ENCODE measurements at places on chromosomes 2 and 18. TPM values are rescaled to one million over a fixed set of nuclear protein-coding genes. Genes with fewer than 3 reads are reported as not detected.

DNA sequence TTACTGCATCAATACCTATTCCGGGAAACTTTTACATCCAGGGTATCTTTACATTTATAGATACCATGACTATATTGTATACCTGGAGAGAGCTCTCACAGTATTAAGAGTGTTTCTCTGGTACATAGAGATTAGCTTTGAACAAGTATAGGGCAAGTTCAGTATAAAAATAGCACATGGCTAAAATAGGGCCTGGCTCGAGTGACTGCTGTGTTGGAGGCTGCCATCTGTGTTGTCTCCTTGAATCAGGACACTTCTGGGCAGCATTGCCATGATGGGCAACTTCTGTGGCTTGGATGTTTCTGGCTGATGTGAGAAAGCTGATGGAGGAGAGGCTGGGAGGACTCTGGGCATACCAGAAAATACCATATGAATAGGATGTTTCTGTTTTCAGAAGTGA, 18.7 kb downstream of the ARHGAP28 start:
- no peak for DNase-seq

- DNase-seq = peak; percentile 61
These were observed 95.7 kb upstream of the LINC00305 start for GRCh38 chr18:64244571-64244970.

GRCh38 chr2:237574467-237574866, 8.1 kb downstream of the PRLH start:
- no peak for DNase-seq

- DNase-seq = no peak
These were observed 126.6 kb downstream of the TMEM131 start for GRCh38 chr2:97868986-97869721.

UGT1A4 gene
- polyA plus RNA-seq = 0.02 TPM

C1QL2 gene
- polyA plus RNA-seq = 0.03 TPM

DNA sequence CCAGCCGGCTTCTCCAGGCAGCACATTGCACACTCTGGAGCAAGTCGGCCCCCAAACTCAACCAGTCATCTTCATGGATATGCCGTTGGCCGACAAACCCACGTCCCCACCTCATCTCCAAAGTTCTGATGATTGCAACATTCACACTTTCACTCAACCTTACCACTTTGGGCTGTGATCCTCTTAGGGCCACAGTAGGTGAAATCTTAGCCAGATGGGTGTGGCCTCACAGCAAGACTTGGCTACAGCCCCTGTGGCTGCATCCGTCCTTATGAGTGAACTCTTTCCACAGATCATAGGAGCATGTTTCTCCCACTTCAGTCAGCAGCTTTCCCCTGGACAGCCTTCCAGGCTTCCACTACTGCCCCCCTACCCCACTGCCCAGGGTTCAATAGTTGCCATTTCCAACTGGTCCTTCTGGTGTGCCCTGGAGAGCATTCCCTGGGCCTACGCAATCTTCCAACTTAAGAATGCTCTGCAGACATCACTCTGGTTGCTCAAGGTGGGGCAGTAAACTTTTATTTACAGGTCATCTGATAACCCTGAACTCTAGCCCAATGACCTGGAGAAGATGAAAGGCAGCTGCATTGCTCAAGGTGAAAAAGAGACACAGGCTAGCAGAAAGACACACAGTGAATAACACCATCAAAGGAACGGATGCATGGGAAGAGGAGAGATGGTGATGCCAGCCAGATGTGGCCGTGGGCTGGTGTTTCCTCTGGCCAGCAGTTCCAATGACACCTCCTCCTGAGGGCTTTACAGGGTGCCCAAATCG, 34.5 kb downstream of the ARL4C start:
- no peak for DNase-seq

CNGA3 gene
- polyA plus RNA-seq = 0.06 TPM

- DNase-seq = no peak
These were observed 10.3 kb upstream of the ZCCHC2 start for GRCh38 chr18:62512532-62512931.

GRCh38 chr2:101135412-101136296, 15.5 kb downstream of the TBC1D8 start:
- DNase-seq = no peak

GRCh38 chr2:202104286-202104870, 31.3 kb downstream of the KIAA2012 start:
- no peak for DNase-seq

DNA sequence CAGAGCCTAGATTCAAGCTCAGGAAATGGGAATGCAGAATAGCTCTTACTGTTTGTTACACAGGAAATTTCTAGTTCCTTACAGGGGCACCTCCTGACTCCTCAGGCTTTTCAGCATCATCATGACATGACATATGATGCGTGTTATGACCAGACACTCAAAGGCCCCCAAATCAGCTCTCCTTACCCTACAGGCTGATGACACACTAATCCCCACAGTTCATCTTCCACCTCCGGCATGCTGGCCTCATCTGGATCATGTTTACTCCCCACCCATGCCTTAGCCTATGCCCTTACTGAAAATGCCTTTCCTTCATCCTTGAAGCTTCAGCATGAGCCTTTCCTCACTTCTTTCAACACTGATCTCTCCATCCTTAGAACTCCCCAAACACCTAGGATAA, 356.9 kb downstream of the SETBP1 start:
- no peak for DNase-seq

RHBDD1 gene
- polyA plus RNA-seq = 4.8 TPM

GRCh38 chr18:26813043-26813442, 52.5 kb downstream of the AQP4 start:
- DNase-seq = no peak

TRPM8 gene
- 0.14 TPM for polyA plus RNA-seq

MBD5 gene
- polyA plus RNA-seq = 7.6 TPM

- DNase-seq = no peak
These were observed 43.6 kb upstream of the INHBB start for GRCh38 chr2:120302301-120302700.

- peak; percentile 82 for DNase-seq
These were observed 82.5 kb downstream of the SPRED2 start for GRCh38 chr2:65349863-65350262.

GRCh38 chr18:3603421-3604234, 153.7 kb downstream of the TGIF1 start:
- DNase-seq = peak; percentile 90

- no peak for DNase-seq
These were observed 40.2 kb upstream of the SKA1 start for GRCh38 chr18:50334546-50335152.

- no peak for DNase-seq
These were observed 63.5 kb upstream of the FN1 start for GRCh38 chr2:215499331-215499730.

GALR1 gene
- under 0.01 TPM for polyA plus RNA-seq

SESTD1 gene
- polyA plus RNA-seq = 25.3 TPM

- no peak for DNase-seq
These were observed 20.5 kb downstream of the PUM2 start for GRCh38 chr2:20330192-20330591.

All from lung (tissue), 17 donors.